Spinal cord (tissue), 10 donors: ENCODE measurements at places on chromosomes 1 and 21. TPM values are rescaled to one million over a fixed set of nuclear protein-coding genes. Genes with fewer than 3 reads are reported as not detected.

The CELA3A gene
- total RNA-seq = not detected

The DTL gene
- total RNA-seq = 9.2 TPM

The MYOG gene
- total RNA-seq = not detected

The PRRX1 gene
- 61.3 TPM for total RNA-seq

The RASAL2 gene
- total RNA-seq = 32.6 TPM

The PCAT6 gene
- 0.88 TPM for total RNA-seq

The S100A7A gene
- not detected for total RNA-seq

The S100A7 gene
- not detected for total RNA-seq

The RAB7B gene
- total RNA-seq = 5.4 TPM

The SIK1 gene
- total RNA-seq = 4.7 TPM
